ENCODE measurements at places on chromosomes 12 and 14.

DNA sequence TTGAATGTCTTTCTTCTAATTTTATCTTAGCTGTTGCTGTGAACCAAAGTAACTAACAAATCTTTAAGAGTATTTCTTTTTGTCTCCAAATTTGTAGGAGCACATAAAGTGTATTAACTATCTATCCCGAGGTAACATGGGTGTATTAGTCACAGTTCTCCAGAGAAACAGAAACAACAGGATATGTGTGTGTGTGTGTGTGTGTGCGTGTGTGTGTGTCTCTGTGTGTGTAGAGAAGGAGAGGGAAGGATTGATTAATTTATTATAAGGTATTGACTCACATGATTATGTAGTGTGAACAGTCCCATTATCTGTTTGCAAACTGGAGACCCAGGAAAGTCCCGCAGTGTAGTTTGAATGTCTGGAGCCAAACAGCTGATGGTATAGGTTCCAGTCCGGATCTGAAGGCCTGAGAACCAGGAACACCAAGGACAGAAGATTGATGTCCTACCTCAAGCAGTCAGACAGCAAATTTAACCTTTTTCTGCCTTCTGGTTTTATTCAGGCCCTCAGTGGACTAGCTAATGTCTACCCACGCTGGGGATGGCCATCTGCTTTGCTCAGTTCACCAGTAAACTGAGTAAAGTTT lies 14.4 kb downstream of the G2E3 start:
- DNase-seq, result peak; percentile 68

- no peak for DNase-seq
Measured at GRCh38 chr12:53737951-53738405, 10.7 kb upstream of the CALCOCO1 start.

DNA sequence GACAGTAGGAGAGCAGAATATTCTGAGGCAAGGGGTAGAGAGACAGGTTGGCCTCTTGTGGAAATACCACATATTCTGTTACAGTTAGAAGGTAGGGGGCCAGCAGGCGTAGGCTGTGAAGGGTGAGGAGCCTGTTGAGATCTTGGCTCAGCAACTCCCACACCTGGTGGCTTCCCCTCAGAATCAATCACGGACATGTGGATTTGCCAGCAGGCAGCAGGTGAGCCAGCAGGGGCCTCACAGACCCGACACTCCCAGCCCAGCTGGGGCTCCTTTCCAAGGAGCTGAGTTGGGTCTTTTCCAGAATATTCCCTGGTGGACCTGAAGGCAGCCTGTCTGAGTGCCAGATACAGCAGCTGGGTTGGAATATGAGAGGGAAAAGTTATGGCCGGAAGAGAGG lies 150.0 kb upstream of the CRY1 start:
- no peak for DNase-seq

GRCh38 chr12:106455111-106455510 lies 97.6 kb downstream of the POLR3B start:
- no peak for DNase-seq

DNA sequence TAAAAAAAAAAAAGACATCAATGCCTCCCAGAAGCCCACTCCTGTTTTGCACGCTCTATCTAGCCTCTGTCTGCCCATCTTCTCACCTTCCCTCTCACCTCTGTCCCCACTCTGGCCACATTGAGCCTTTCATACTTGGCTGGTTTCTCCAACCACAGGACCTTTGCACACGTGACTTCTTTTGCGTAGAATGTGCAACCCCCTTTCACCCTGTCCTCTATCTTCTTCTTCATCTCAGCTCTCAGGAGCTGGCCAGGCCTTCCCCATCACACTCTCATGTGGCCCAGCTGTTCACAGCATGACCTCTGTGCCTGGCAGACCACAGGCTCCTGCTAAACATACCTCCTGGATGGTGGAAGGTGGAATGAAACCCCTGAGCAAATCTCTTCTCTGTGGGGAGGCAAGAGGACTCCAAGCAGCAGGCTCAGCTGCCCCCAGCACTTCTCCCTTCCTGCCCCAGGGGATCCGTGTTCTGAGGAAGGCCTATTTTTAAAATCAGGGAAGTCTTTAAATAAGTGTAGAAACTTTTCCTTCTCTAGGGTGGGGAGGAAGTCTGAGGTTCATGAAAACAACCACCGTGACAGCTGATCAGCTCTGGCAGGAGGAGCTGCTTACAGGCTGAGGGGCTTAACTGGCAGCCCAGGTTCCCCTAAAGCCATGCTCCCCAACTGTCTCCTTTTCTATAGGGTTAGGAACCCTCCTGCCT lies 11.6 kb downstream of the HVCN1 start:
- no peak for DNase-seq

- no peak for DNase-seq
Measured at GRCh38 chr14:23054000-23054811, 3.1 kb downstream of the CDH24 start.

- DNase-seq, result peak; percentile 80
Measured at GRCh38 chr12:6867413-6868210, at the start of gene TPI1. TSS of gene TPI1 (plus strand) at chr12:6867531. CDS start at chr12:6867567, 36 bp downstream.

GRCh38 chr12:52964556-52965336 lies 15.8 kb downstream of the KRT18 start:
- DNase-seq, result no peak

GRCh38 chr12:6603095-6603567 lies 4.0 kb downstream of the CHD4 start:
- DNase-seq, result no peak

- peak; percentile 71 for DNase-seq
Measured at GRCh38 chr14:71261206-71261605, 353.9 kb downstream of the PCNX1 start.

DNA sequence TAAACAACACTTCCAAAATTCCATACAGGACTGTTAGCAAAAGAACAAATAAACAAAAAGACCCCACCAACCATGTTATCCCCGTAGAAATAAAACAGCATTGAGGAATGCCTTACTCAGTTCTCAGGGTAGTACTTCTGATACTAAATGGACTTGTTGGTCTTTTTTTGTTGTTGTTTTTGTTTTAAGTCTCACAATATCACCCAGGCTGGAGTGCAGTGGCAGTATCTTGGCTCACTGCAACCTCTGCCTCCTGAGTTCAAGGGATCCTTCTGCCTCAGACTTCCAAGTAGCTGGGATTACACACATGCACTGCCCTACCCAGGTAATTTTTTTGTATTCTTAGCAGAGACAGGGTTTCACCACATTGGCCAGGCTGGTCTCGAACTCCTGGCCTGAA lies 17.1 kb downstream of the HNRNPC start:
- DNase-seq, result no peak

DNA sequence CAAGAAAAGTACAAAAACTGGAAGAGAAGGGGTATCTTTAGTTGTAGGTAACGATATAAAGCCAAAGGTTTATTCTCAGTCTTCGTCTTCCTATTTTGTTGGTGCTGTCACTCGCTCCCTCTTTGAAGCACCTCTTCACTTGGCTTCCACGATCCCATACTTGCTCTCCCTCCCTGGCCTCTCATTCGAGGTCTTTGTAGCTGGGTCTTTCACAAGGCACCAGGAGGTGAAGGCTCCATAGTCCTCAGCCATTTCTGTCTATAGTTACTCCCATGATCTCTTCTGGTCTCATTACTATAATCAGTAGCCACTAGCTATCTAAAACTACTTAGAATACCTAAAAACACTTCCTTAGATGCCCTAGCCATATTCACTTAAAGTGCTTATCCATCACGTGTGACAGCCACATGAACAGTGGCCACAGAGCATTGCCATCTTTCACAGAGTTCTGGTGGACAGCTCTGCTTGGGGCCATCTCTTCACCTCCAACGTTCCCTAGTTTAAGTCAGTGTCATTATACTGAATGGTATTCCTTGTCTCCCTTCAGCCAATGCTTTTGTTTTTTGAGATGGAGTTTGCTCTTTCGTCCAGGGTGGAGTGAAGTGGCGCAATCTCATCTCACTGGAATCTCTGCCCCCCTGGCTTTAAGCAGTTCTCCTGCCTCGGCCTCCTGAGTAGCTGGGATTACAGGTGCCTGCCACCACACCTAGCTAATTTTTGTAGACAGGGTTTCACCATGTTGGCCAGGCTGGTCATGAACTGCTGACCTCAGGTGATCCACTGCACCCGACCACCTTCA lies 57.1 kb downstream of the ATP2A2 start:
- DNase-seq, result no peak

DNA sequence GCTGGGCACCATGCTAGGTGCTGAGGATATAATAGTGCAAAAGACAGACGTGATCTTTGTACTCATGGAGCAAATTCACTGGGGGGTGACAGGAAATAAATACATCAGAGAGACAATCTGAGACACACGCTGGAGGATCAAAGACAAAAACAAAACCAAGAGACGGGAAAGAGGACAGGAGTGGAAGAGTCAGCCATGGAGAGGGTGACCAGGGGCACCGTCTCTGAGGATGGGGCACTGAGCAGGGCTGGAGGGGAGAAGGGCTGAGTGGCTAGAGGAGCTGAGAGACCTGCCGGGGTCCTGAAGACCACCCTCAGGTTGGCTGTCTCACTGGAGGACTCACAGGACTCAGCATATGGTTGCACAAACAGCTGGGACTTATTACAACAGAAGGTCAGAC lies 81.9 kb downstream of the TMEM132D start:
- no peak for DNase-seq

DNA sequence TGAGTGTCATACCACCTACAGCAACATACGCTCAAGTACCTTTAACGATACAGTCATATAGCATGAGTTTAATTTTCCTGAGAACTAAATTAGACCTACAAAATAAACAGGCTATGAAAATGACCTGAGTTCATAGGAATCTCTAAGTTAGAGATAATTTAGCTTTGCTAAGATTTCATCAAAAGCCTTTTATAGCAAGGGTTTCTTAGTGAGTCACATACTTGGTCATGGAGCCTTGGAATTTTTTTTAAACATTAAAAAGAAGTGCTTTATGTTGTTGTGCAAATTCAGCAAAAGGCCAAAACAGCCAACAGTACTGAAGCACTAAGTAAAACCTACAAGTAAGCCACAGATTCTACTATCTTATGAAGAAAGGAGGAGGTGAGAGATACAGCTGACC lies 93.6 kb upstream of the FERMT2 start:
- peak; percentile 83 for DNase-seq

GRCh38 chr12:89029961-89030360 lies 322.3 kb downstream of the DUSP6 start:
- no peak for DNase-seq

DNA sequence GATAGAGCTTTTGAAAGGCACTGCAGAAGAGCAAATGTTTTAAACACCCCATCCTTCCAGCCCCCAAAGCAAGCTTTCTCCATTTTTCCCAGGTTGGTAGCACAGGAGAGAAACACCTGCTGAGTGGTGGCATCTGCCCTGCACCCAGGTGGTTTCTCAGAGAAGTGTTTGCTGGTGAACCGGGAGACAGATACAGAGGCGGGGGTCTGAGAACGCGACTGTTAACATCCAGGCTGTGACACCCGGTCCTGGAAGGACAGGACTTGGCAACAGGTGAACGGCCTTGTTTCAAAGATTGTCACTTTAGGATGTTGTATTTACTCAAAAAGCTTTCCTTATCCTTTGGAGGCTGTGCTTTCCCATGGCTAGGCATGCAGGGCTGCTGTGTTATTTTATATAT lies 18.5 kb downstream of the MMAB start:
- DNase-seq, result no peak

- peak; percentile 64 for DNase-seq
Measured at GRCh38 chr14:77988970-77989369, 181.2 kb upstream of the NRXN3 start.

DNA sequence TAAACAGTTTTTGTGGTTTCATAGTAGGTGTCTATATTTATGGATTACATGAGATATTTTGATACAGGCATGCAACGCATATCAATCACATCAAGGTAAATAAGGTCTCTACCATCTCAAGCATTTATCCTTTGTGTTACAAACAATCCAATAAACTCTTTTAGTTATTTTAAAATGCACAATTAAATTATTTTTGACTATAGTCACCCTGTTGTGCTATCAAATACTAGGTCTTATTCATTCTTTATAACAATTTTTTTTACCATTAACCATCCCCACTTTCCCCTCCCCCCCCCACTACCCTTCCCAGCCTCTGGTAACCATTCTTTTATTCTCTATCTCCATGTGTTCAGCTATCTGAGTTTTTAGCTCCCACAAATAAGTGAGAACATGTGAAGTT lies 175.7 kb upstream of the FBXO33 start:
- DNase-seq, result no peak

GRCh38 chr12:7112041-7112440 lies 3.0 kb upstream of the C1RL start:
- DNase-seq, result no peak
